8988T (cell line): ENCODE measurements at places on chromosomes 16 and 17.

DNA sequence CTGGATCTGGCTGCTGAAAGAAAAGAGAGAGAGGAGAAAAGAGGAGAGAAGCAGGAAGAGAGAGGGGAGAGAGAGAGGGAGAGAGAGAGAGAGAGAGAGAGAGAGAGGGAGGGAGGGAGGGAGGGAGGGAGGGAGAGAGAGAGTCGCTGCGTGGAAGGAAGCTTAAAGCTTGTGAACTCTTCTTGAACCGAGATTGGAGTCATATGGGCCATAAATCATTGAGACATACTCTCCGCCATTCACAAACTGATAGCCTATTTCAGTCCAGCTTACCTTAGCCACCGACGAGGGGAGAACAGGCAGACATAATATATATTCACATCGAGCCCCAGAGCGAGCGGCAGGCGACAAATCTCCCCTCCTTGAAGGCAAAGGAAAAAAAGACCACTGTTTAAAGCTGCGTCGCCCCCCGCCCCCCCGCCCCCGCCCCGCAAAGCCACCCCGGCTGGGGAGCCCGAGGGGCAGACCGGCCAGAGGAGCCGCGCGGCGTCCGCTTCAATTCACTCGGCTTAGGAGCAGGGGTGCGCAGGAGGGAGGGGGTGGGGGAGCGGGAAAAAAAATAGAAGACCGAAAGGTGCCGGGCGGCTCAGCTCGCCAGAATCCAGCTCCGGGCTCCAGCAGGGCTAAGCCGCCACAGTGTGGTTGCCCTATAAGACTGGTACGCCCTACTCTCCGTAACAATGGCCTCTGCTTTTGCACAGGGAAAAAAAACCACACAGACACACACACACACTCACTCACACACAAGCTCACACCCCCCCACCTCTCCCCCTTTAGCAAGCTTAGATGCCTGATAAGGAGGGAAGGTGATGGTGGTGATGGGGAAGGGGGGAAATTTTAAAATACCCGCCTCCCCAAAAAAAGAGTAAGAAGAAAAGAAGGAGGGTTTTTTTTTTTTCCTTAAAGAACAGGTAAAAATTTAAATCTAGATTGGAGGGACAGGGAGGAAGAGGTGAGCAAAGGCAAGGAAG, 10.6 kb upstream of the HOXB2 start:
- peak; percentile 91 for DNase-seq

DNA sequence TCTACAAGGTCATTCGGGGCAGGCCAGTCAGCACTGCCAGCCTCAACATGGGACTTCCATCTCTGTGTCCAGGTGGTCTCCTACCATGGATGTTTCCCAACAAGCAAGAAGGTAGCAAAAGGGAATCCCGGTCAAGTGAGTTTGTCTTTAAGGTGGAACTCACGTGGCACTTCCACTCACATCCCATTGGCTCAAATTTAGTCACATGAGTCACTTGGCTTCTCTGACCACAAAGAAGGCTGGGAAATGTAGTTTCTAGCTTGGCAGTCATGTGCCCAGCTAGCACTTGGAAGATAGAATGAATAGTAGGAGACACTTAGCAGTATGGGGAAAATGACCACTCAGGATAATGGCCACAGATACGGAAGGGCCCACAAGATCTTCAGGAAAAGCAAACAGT, 106.6 kb downstream of the AIPL1 start:
- no peak for DNase-seq

DNA sequence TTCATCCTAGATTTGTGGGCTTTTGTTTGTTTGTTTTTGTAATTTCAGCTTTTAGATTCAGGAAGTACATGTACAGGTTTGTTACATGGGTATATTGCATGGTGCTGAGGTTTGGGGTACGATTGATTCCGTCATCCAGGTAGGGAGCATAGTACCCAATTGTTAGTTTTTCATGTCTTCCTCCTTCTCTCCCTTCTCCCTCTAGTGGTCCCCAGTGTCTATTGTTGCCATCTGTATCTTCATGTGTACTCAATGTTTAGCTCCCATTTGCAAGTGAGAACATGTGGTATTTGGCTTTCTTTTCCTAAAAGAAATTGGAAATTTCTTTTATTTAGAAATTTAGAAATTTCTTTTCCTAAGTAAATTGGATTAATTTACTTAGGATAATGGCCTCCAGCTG, 37.1 kb upstream of the BCAS3 start:
- DNase-seq: no peak

GRCh38 chr16:4018391-4018790, 97.9 kb downstream of the ADCY9 start:
- no peak for DNase-seq

GRCh38 chr17:8708025-8708461, 36.6 kb downstream of the CCDC42 start:
- DNase-seq: no peak

GRCh38 chr16:86681031-86681756, 102.8 kb downstream of the FOXL1 start:
- DNase-seq: no peak

- DNase-seq: no peak
These were observed 17.7 kb downstream of the EFCAB5 start for GRCh38 chr17:29958947-29959657.

DNA sequence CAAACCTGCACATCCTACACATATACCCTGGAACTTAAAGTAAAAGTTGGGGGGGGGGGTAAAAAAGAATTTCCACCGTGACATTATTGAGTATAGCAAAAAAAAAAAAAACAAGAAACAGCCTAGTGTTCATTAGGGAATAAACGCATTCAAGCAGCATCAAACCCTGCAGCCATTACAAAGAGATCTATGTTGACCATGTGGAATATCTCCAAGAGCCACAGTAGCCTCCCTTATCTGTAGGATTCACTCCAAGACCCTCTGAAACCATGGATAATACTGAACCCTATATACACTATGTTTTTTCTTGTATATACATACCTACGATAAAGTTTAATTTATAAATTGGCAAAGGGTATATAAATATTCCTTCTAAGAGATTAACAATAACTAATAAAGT, 5.6 kb upstream of the BIRC5 start:
- DNase-seq: no peak

- no peak for DNase-seq
These were observed 16.7 kb upstream of the OR1F1 start for GRCh38 chr16:3171181-3171854.

GRCh38 chr16:9090101-9090959, 1.1 kb upstream of the HAPSTR1 start:
- no peak for DNase-seq

DNA sequence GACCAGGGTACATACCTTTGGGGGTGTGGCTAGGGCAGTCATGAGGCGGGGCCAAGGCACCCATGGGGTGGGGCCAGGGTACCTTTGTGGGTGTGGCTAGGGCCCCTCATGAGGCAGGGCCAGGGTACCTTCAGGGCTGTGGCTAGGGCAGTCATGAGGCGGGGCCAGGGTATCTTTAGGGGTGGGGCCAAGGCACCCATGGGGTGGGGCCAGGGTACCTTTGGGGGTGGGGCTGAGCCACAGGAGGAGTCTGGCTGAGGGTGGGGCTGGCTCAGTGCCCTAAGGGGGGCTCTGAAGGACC, 3.5 kb downstream of the GNG13 start:
- DNase-seq: peak; percentile 73
